Urinary bladder (tissue), 4 donors: ENCODE measurements at places on chromosomes 2 and 18. TPM values are rescaled to one million over a fixed set of nuclear protein-coding genes. Genes with fewer than 3 reads are reported as not detected.

DNA sequence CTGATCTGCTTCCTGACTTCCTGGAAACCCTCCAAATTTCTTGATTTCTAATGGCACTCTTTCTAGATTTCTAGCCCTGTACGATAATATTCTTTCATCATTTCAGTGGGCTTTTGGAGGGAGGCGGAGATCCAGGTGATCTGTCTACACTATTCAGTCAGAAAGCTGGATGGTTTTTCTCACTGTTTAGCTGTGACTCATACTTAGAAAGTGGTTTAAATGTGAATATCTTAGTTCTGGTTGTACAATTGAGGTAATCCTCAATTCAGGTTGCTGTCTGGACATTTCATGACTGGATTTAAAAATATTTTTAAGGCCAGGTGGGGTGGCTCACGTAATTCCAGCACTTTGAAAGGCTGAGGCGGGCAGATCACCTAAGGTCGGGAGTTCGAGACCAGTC lies 20.8 kb downstream of the SEH1L start:
- no peak for DNase-seq

HOXD1 gene
- 0.90 TPM for total RNA-seq

DNA sequence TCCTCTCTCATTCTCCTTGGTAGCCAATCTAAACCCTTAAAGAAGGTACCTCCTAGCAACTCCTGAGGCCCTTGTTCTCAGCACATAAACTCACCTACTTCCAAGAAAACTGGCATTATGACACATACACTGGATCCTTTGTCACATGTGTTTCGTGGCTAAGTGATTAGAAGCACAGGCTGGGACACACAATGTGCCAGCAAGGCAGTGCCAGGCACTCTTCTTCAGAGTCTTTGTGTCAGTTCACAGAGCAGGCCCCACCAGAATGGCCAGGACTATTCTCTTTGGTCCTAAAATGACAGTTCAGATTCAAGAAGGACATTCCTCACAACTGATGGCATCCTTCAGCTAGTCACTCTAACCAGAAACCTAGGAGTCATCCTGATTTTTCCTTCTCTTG lies 40.3 kb downstream of the SMC6 start:
- DNase-seq: no peak

DNA sequence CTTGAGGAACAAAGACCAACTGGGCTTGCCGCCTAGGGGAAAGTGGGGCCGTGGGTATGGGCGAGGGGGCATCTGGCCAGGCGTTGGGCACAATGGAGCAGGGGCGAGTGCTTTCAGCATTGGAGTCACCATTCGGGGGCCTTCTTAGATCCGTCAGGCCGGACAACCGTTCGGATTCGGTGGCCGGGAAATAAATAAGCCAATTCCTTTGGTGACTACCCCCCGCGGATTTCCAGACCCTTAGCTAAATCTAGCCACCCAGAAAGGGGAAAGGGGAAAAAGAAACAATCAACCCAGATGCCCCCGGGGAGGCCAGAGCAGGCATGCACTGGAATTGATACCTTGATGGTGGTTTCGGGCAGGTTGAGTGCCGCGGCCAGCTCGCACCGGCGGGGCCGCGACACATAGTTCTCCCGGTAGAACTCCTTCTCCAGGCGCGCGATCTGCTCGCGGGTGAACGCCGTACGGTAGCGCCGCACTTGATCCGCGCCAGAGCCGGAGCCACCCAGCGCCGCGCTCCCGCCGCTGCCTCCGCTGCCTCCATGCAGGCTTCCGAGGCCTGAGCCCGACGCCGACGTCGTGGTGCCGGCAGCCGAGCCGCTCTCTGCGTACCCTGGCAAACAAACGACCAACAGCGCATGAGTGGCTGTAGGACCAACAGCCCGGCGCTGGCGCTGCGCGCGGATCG lies 1.8 kb downstream of the EVX2 start:
- no peak for DNase-seq

- DNase-seq: no peak
These were observed 9.9 kb downstream of the IGFBP5 start for GRCh38 chr2:216685327-216685875.

PAX3 gene
- total RNA-seq: 3.3 TPM

LCT gene
- not detected for total RNA-seq

DSC3 gene
- 9.4 TPM for total RNA-seq

- DNase-seq: no peak
These were observed 13.9 kb upstream of the HTR2B start for GRCh38 chr2:231138699-231139098.

TRPM8 gene
- total RNA-seq: not detected

DNA sequence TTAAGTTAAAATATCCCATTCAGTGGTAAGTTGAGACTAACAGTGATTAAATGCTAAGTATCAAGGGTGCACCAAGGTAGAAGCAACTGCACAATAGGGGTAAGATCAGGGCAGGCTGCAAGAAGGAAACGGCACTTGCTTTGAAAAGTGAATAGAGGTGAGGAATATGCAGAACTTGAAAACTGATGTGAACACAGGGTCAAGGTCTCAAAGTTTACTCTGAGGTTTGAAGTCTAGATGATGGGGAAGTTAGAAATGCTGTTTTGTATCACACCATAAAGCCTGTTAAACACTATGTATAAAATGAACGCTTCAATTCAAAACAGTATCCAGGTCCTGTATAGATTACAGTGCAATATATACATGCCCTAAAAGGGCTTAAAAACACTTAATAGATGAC lies 50.8 kb downstream of the GRB14 start:
- no peak for DNase-seq

RAB31 gene
- total RNA-seq: 37.1 TPM

- no peak for DNase-seq
These were observed 17.3 kb upstream of the RHOB start for GRCh38 chr2:20429528-20429927.

DNAJB2 gene
- total RNA-seq: 38.7 TPM
